GM04503 (cell line): ENCODE measurements at places on chromosomes 4 and X.
A peak's percentile ranks its signal among the peaks of the same experiment; 100 is the strongest.

DNA sequence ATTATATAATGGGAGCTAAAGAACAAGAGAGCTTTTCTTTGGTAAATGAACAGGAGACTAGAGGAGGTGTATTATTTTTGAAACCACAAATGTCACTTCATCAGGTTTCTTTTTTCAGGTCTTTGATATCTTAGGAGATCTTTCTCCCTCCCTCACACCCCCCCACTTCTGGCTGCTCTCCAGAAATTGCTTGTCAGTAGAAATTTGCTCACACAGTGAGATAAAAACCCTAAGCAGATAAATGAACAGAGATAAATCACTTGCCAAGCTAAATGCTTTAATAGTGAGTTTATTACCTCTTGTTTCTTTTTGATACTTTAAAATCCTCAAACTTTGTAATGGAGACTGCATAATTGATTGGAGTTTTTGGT is 421.2 kb upstream of the TENM3 start:
- DNase-seq, result no peak

- no peak for DNase-seq
These were observed 111.6 kb downstream of the DHX15 start for GRCh38 chr4:24472514-24473308.

DNA sequence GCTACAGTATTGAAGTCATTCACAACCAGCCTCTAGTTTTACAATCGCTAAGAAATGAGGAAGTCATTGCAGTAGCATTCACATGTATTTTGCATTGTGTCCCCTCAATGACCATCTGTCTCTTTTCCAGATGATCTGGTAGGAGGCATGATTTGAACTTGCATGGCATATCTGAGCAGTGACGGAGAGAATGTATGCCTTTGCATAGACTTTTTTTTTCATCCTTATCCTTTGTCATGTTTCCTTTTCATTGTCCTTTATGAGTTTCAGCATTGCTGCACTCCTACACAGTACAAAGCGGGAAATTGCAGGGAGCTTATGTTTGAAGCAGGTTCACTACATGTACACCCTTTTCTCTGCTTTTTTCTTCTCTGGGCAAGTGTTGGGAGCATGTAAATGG is 516.4 kb upstream of the GRIA3 start:
- no peak for DNase-seq

- no peak for DNase-seq
These were observed 281.3 kb downstream of the PTTG2 start for GRCh38 chr4:38241541-38241940.

DNA sequence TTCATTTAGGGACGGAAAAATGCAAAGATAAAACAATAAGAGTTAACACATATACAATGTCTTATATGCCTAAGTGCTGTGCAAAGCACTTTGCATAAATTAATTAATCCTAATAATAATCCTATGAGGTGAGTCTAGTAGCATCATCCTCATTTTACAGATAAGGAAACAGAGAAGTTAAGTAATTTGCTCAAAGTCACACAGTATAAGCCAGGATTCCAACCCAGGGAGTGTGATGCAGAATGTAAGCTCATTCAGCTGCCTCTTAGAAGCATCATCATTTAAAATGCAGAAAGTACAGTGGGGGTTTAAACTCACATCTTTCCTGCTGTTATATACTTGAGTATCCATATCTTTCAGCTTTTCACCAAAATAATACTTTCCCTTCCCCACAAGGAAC is 203.7 kb downstream of the LARP7 start:
- no peak for DNase-seq

DNA sequence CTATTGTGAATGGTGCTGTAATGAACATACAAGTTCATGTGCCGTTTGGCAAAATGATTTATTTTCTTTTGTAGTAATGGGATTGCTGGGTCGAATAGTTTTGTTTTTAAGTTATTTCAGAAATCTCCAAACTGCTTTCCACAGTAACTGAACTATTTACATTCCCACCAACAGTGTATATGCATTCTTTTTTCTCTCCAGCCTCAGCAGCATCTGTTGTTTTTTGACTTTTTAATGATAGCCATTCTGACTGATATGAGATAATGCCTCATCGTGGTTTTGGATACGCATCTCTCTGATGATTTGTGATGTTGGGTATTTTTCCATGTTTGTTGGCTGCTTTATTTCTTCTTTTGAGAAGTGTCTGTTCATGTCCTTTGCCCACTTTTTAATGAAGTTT is 246.3 kb upstream of the ADGRL3 start:
- DNase-seq, result no peak

DNA sequence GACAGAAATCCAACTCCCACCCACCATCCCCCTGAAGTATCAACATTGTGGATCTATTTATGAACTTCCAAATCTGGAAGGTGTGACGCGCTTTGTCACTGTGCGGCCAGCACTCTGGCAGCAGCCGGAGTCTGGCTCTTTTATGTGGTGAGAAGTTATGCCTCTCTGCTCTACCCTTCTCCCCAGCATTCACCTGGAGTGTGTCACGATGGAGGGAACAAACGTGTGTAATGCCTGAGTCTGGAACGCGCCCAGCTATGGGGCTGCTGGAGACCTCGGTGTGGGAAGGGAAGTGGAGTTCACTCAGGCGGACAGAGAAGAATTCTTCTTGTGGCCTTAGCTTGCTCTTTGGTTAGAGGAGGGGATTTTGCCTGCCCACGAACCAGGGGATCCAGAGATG is 222.1 kb upstream of the RPL34 start:
- no peak for DNase-seq

GRCh38 chrX:103540145-103540544 is 20.9 kb upstream of the RAB40A start:
- DNase-seq, result no peak

- DNase-seq, result no peak
These were observed 20.3 kb downstream of the MEPE start for GRCh38 chr4:87853108-87853507.

GRCh38 chrX:8179656-8180055 is 8.6 kb upstream of the VCX2 start:
- no peak for DNase-seq

DNA sequence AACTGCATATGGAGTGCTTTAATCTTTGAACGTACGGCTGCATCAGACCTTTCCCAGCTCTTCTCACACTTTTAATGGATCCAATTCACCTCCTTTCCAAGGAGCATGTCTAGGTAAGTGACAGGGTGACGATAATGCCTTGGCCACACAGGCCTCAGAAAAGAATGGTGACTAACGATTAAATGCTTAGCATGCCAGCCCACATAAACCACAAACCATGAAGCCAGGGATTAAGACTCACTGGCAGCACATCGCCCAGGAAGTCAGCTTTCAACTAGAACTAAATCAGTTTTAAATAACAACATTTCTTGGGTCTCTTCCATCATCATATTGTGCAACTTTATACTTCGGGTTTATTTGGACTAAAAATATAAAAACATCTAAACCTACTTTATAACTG is 28.7 kb downstream of the INPP4B start:
- DNase-seq, result peak; percentile 94

DNA sequence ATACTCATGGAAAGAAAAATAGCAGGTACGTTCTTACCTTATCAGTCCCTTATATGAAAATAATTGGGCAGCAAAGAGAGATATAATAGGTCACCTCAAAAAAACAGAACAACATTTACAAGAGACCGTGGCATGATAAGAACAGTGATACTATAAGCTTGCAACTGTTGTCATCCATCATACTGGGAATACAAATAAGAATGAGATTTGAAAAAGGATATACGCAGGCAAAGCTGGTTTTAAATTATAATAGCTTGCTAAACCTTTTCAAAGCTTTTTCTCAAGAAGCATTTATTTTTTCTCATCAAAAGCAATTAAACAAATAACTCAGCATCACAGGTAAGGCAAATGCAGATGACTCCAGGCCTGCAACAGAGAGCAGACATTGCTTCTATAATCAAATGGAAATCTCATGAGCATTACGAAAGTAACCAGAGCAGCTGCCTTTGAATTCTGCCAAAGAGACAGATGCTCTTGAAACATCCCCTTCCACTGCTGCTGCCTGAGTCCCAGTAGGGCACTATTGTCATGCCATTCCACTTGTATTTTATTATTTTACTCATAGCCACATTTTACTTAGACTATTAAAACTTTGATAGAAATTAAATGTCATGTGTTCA is 620.6 kb upstream of the GNPDA2 start:
- no peak for DNase-seq

- peak; percentile 87 for DNase-seq
These were observed 10.1 kb downstream of the ELF4 start for GRCh38 chrX:130100180-130100579.

- no peak for DNase-seq
These were observed 46.0 kb downstream of the CYLC1 start for GRCh38 chrX:83906921-83907320.

DNA sequence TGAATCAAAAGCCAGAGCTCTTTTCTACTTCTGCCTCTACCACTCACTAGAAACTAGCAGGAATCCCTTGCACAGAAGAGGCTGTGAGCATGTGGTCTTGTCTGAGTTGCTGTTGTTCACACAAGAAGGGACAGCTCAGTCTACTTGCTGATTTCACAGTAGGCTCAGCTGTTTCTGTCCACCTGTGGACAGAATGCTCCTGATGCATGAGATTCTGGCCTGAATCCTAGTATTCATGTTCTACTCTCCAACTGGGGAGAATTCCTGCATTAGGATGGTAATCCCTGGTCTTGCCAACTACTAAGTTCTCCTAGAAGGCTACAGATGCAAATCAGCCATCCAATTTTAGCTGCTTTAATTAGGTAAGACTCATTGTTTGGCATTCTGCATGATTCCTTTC is 112.8 kb downstream of the PPA2 start:
- DNase-seq, result no peak

DNA sequence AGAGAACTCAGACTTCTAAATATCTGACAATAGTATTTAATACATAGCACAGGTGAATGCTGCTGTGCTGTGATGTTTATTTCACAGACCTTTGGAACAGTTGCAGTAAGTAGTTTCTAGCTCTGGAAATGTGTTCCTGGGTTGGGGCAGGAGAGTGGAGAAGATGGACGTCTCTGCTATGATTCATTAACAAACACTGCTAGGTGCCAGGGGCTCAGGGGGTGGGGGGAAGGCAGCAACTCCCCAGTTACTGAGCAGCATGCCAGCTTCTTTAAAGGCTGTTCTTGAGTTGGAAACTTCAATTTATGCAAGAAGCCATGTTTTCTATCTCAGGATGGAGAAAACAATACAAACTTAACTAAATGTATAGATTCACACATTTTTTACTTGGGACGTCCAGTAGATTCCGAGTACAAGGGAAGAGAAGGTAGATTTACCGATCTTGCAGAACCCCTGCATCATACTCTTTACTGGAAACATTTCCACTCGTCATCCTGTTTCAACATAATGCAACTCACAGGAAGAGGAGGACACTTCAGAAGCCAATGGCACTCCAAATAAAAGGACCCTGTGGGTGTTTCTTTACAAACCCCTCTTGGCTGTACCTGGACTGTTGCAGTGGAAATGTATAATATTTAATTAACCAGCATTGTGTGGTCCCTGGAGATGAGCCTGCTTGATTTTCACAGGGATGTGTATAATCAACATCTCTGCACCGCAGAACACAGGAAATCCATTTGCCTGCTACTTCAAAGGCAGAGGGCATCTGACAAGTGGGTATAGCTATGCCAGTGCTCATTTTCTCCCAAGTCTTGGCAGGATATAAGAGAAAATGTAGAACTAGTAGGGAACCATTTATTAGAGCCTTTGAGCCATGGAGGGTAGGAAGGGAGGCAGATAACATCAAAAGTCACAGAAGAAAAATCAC is 171.4 kb downstream of the SH3KBP1 start:
- no peak for DNase-seq

- DNase-seq, result no peak
These were observed 3.7 kb upstream of the PIR start for GRCh38 chrX:15496824-15497223.

GRCh38 chr4:148164557-148164956 is 277.7 kb downstream of the NR3C2 start:
- no peak for DNase-seq

- DNase-seq, result no peak
These were observed 856 bp downstream of the SLC9B1 start for GRCh38 chr4:103018391-103019307.

GRCh38 chr4:104457308-104457981 is 37.2 kb downstream of the CXXC4 start:
- no peak for DNase-seq

DNA sequence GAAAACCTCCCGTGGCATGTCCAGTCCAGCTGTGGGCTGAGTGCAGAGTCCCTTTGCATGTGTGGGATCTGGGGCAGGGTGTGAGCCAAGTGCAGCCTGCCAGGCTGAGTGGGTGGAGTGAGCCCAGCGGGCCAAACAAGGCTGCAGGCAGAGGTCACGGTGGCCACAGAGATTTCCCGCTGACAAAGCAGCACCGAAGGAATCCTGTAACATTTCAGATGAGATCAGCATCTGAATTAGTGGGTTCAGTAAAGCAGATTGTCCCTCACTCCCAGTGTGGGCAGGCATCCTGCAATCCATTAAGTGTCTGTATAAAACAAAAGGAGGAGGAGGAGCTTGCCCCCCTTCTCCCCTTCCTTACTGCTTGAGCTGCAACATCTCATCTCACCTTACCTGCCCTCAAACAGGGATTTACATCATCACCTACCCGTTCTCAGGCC is 324.4 kb downstream of the FAT4 start:
- no peak for DNase-seq

DNA sequence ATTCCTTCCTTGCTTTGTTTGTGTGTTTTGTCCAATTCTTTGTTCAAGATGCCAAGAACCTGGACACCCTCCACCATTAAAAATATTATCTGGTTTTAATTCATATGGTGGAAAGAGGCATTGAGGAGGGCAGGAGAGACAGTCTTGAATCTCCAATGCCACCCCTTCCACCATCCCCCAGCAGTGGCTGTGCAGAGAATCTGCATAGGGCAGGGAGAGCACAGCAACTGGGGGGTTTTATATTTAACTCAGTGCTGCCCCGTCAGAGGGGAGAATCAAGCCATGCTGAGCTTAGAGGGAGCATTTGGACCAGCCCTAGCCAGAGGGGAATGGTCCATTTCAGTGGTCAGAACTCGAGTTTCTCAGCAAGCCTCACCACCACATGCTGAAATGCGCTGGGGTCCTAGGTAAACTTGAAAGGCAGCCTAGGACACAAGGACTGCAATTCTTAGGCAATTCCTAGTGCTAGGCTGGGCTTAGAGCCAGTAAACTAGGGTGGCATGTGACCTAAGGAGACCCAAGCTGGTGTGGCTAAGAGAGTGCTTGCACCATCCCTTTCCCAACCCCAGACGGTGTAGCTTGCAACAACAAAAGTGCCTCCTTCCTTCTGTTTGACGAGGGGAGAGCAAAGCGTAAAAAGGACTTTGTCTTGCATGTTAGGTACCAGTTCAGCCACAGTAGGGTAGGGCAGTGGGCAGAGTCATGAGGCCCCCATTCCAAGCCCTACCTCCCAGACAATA is 34.2 kb downstream of the CCDC158 start:
- no peak for DNase-seq

DNA sequence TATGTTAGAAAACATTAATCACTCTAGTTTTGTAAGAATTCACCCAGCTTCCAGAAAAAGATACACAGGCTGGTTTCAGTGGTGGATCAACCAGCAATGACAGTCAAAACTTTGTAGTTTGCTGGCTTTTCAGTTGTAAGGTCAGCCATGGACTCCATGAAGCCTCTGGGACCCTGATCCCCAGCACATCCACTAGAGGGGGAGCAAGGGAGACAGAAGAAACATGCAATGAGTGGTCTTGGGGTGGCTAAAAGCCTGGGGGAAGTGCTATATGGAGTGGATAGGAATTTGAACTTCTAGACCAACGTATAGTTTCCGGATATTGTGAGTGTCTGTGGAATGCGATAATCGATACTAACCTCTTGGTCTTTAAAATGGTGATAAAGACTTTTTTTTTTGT is 72.7 kb downstream of the AFF2 start:
- no peak for DNase-seq
